Activated naive CD4-positive, alpha-beta T cell (primary cell): ENCODE measurements at places on chromosomes 7 and 10.

DNA sequence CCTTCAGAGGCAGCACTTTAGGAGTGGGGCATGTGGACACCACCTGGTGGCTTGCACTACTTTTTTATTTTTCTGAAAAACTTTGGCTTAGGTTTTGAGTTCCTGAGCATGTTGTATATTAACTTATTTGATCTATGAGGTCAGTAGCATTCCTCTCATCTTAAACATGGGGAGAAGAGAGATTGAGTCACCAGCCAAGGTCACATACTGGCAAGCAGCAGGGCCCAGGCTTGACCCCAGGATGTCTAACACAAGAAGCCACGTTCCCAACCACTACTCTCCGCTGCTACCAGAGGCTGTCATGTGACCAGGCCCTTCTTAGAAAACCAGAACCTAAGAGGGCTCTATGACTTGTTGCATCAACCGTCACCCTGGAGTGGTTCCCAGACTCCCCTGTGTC, 210.3 kb upstream of the GPR26 start:
- DNase-seq, result no peak

DNA sequence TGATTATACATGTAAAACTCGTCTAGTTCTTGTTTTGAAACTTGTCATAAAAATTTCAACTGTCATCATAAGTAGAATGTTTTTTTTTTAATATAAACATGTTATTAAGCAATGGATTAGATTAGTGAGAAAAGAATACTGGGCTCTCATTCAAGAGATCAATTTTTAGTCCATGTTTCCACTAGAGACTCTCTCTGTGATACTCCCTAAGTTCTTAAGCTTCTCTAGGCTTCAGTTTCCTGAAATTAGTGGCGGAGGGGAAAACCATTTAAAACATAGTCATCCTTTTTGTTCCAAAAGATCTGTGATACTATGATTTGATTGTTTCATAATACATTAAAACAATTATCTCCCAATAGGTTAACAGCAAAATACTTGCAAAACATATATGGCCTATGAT, 142.2 kb downstream of the AGMO start:
- no peak for DNase-seq

- no peak for DNase-seq
These were observed 417.1 kb downstream of the GPAM start for GRCh38 chr10:111766464-111766863.

DNA sequence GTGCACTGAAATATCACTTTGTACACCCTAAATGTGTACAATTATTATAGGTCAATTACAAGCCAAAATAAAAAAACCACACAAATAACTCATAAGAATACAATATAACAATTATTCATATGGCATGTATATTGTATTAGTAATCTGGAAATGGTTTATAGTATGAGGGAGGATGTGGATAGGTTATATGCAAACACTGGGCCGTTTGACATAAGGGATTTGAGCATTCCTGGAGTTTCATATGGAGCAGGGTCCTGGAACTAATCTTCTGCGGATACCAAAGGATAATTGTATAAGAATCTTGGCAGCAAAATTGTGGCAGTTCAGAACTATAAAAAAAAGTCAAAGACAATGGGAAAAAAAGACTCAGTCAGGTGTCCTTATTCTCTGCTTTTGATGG, 619.4 kb downstream of the CNTNAP2 start:
- DNase-seq, result no peak

GRCh38 chr7:31497516-31497915, 16.4 kb upstream of the ITPRID1 start:
- no peak for DNase-seq
